T-helper 2 cell treated with Interferon-gamma antibody and Interleukin-4, amounts not matched to agents 5 μg/mL and 100 μg/mL, for 36 hours (primary cell): ENCODE measurements at places on chromosomes 1 and 21.

DNA sequence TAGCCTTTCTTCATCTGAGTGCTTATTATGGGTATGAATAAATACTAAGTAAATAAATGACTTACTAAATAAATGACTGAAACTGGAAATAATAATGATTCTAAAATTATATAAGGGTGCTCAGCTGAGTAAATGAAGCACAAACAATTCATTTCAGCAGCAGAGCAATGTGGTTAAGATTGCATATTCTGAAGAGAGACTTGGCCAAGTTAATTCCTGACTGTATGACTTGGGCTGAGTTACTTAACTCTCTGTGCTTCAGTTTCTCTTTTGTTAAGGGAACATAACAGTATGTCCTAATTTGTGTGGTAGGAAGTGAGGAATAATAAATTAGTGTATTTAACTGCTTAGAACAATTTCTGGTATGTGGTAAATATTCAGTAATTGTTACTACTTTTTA lies 19.1 kb downstream of the AGL start:
- H3K27me3 ChIP-seq = no peaks in the 10 kb centered on the region
- no peak overlapping the region for H3K4me3 ChIP-seq
- H3K36me3 ChIP-seq = peaks cover 2% of the 10 kb centered on the region
- H3K4me1 ChIP-seq = no peaks in the 10 kb centered on the region
- no peak overlapping the region for H3K27ac ChIP-seq

- peaks cover 4% of the 10 kb centered on the region for H3K27me3 ChIP-seq
- DNase-seq = no peak
- peaks cover 12% of the 10 kb centered on the region for H3K4me1 ChIP-seq
- H3K4me3 ChIP-seq = no peak overlapping the region
These were observed 121.0 kb downstream of the TNR start for GRCh38 chr1:175622362-175622761.

DNA sequence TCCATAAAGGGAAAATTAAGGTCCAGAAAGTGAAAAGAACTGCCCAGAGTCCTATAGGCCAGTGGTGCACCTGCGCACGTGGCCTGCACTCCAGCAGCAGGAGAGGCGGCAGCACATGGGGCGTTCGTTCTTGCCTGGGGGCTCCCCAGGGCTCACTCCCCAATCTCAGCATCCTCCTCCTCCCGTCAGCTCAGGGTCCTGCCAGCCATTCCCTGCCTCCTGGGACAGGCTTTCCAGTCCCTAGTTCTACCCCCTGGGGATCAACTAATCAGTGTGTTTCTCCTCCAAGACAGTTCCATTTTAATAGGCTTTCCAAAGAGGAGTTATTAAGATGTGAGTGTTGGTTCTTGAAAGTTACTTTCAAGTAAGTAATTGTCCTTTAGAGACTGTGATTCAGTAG lies 1.2 kb upstream of the A3GALT2 start:
- H3K27me3 ChIP-seq = peaks cover 4% of the 10 kb centered on the region
- peaks cover 16% of the 10 kb centered on the region for H3K36me3 ChIP-seq
- no peak overlapping the region for H3K27ac ChIP-seq
- H3K4me3 ChIP-seq = no peak overlapping the region

DNA sequence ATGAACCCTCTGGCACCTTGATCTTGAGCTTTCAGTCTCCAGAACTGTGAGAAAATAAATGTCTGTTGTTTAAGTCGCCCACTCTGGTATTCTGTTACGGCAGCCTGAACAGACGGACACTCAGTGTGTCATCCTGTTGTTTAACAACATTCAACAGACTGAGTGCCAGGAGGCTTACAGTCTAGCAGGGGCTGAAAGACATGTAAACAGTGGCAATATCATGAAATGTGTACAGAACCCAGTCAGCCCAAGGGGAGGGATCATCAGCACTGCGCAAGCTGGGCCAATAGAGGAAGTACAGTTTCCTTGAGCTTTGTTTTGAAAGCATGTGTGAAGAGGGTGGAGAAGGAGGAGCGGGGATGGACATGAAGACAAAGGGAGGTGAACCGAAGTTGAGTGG lies 13.6 kb downstream of the DIP2A start:
- peaks cover 15% of the 10 kb centered on the region for H3K4me1 ChIP-seq
- H3K4me3 ChIP-seq = no peak overlapping the region
- H3K27ac ChIP-seq = peak overlapping the region; percentile 15
- H3K36me3 ChIP-seq = peaks cover 16% of the 10 kb centered on the region

DNA sequence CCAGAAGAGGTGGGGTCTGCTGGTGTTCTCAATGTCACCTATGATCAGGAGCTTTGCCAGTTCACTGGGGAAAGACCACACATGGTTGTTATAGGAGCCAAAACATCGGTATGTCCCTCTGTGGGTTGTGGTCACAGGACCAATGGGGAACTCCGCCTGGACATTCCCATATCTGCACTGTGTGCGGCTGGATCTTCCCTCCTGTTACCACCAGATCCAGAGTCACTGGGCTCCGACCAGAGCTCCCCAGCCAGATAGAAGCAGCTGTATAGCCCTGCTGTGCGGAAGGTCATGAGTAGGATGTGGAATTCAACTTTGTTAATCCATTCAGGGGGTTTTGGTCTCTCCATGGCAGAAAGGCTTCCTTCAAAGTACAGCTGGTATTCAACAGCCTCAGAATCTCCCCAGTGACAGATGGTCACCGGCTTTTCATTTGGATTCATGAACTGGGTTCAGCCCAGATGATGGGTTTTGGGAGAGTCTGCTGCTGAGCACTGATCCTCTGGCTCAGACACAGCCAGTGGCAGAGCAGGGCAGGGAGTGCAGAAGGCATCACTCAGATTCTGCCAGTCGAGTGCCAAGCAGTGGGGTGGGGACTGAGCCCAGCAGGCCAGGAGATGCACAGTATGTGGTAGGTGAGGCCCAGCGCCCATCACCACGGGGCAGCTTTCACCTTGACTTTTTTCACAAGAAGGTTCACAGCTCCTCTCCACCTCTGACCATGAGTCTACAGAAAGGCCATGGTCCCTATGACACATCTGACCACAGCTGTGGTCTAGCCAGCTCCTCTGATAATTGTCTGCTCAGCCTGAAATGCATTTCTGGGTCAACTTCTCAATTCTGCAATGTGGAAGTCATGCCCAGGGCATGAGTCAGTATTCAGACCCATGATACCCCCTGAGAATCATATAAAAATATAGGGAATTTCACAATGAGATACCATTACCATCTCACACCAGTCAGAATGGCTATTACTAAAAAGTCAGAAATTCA lies 2.9 kb upstream of the SHCBP1L start:
- H3K27me3 ChIP-seq = peaks cover 23% of the 10 kb centered on the region
- no peaks in the 10 kb centered on the region for H3K4me1 ChIP-seq
- no peak overlapping the region for H3K27ac ChIP-seq
- no peak for DNase-seq
- no peaks in the 10 kb centered on the region for H3K36me3 ChIP-seq

GRCh38 chr1:106968644-106969043 lies 87.8 kb upstream of the PRMT6 start:
- H3K27ac ChIP-seq = no peak overlapping the region
- H3K27me3 ChIP-seq = no peaks in the 10 kb centered on the region
- no peaks in the 10 kb centered on the region for H3K4me1 ChIP-seq
- no peaks in the 10 kb centered on the region for H3K36me3 ChIP-seq

DNA sequence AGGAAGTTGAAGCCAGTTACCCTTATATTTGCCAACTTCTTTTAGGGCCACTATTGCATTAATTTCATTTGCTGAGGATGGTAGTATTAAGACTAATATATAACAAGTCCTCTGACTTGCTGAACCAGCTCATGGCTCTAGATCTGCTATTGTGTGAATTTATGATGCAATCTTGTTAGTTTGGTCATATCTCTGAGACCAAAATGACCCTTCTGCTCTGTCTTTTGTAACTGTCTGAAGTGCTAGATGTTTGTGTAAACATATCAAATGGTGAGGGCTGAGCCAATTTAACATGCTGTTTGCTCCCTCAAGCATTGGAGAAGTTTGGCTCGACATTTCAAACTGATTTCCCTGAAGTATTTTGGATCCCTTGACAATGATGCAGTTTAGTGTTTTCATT lies 106.9 kb upstream of the PTGFR start:
- H3K27me3 ChIP-seq = peaks cover 2% of the 10 kb centered on the region
- no peaks in the 10 kb centered on the region for H3K4me1 ChIP-seq
- no peak for DNase-seq

DNA sequence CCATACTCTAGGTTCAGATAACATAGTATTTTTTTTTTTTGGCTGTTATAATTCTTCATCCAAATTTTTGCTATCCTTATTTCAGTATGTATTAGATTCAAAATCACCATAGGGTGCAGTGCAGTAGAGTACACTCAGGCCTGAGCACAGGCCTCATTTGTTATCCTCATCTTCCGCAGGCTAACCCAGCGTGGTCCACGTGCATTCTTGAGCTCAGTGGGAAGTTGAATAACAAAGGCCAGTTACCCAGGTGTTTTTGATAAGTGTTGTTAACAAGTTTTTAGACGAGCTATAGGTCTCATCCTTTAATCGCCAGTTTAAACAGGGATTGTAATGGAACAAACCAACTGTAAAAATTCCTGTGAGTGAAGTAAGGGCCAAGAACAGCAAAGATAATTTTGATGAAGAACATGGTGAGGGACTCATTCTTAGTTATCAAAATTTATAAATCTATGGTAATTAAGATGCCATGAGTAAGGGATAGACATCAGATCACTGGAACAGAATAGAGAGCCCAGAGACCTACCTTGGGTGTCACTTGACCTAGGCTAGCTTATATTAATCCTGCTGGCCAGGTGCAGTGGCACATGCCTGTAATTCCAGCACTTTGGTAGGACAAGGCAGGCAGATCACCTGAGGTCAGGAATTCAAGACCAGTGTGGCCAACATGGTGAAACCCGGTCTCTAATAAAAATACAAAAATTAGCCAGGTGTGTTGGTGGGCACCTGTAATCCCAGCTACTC lies 22.0 kb downstream of the FLVCR1 start:
- H3K36me3 ChIP-seq = peaks cover 25% of the 10 kb centered on the region
- no peaks in the 10 kb centered on the region for H3K4me1 ChIP-seq
- no peak for DNase-seq

DNA sequence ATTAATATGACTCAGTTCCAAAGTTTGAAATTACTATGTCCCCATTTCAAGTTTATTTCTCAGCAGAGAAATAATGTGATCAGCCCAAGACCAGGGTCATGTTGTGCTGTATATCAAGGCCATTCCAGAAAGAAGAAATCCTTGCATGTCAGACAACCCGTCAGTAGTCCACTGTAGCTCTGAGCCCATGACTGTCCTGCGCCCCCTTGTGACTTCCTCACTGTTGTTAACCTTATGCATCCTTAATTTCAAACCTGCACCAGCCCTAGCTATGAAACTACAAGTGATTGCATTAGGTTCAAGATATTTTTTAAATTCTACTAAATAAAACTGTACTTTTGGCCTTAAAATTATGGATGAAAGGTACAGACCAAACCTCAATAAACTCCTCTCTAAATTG lies 133.0 kb downstream of the LRRC7 start:
- H3K36me3 ChIP-seq = no peaks in the 10 kb centered on the region
- no peaks in the 10 kb centered on the region for H3K4me1 ChIP-seq
- H3K27ac ChIP-seq = no peak overlapping the region
- no peak for DNase-seq
- H3K27me3 ChIP-seq = no peaks in the 10 kb centered on the region

GRCh38 chr1:153534925-153535241 lies 908 bp downstream of the S100A6 start:
- no peak for DNase-seq
- no peaks in the 10 kb centered on the region for H3K27me3 ChIP-seq
- H3K4me3 ChIP-seq = peak overlapping the region; percentile 91
- peaks cover 57% of the 10 kb centered on the region for H3K4me1 ChIP-seq

GRCh38 chr21:27366646-27367235 lies 399.9 kb upstream of the ADAMTS5 start:
- no peaks in the 10 kb centered on the region for H3K36me3 ChIP-seq
- H3K4me3 ChIP-seq = no peak overlapping the region
- no peaks in the 10 kb centered on the region for H3K4me1 ChIP-seq
- H3K27ac ChIP-seq = no peak overlapping the region
- H3K27me3 ChIP-seq = no peaks in the 10 kb centered on the region

GRCh38 chr21:38506661-38507281 lies 8.5 kb upstream of the ERG start:
- peak overlapping the region; percentile 82 for H3K27ac ChIP-seq
- H3K36me3 ChIP-seq = no peaks in the 10 kb centered on the region
- H3K27me3 ChIP-seq = peaks cover 25% of the 10 kb centered on the region
- DNase-seq = peak; percentile 41
- peak overlapping the region; percentile 74 for H3K4me3 ChIP-seq
- H3K4me1 ChIP-seq = peaks cover 20% of the 10 kb centered on the region

DNA sequence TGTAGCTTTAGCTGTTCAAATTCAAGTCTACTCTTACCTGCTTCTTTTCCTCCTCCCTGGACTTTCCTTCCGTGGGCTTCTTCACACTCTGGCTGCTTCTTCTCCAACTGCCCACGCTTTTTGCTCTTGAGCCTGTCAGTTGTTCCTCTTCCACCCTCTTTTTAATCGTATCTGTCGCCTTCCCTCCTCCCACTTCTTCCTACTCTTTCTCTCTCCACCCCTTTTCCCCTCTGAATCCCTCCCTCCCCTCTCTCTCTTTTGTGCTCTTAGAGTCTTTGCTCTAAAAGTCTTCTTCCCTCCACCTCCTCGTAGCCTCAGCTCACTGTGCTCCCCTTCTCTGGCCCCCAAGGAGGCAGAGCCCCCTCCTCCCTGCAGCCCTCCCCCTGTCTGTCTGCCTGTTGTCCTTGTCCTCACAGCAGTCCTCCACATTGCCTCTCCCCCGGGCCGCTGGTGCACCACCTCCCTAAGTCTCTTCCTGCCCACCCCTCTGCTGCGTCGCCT lies 12.9 kb upstream of the GJA5 start:
- no peak overlapping the region for H3K4me3 ChIP-seq
- H3K4me1 ChIP-seq = no peaks in the 10 kb centered on the region
- H3K27me3 ChIP-seq = peaks cover 28% of the 10 kb centered on the region
- H3K36me3 ChIP-seq = no peaks in the 10 kb centered on the region
- H3K27ac ChIP-seq = no peak overlapping the region

DNA sequence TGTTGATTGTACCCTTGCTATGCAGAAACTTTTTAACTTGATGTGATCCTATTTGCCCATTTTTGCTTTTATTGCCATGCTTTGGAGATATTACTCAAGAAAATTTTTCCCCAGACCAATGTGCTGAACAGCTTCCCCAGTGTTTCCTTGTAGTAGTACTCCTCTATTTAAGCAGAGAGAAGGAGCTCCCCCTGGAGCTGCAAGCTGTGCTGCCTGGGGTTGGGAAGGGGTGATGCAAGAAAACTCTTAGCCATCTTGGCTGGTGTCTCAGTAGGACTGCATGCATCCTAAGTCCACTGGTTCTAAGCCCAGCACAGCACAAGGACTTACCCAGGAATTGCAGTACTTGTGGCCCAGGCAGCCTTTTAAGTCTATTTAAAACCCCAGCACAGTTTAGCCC lies 121.6 kb downstream of the NTMT2 start:
- H3K36me3 ChIP-seq = no peaks in the 10 kb centered on the region
- H3K4me3 ChIP-seq = no peak overlapping the region
- H3K4me1 ChIP-seq = no peaks in the 10 kb centered on the region

- H3K27ac ChIP-seq = no peak overlapping the region
- H3K4me1 ChIP-seq = peaks cover 9% of the 10 kb centered on the region
- no peak overlapping the region for H3K4me3 ChIP-seq
- H3K27me3 ChIP-seq = peaks cover 5% of the 10 kb centered on the region
- H3K36me3 ChIP-seq = no peaks in the 10 kb centered on the region
- DNase-seq = peak; percentile 22
These were observed 73.1 kb upstream of the GJB5 start for GRCh38 chr1:34681480-34682451.
